ENCODE measurements at places on chromosomes 6 and 20.

DNA sequence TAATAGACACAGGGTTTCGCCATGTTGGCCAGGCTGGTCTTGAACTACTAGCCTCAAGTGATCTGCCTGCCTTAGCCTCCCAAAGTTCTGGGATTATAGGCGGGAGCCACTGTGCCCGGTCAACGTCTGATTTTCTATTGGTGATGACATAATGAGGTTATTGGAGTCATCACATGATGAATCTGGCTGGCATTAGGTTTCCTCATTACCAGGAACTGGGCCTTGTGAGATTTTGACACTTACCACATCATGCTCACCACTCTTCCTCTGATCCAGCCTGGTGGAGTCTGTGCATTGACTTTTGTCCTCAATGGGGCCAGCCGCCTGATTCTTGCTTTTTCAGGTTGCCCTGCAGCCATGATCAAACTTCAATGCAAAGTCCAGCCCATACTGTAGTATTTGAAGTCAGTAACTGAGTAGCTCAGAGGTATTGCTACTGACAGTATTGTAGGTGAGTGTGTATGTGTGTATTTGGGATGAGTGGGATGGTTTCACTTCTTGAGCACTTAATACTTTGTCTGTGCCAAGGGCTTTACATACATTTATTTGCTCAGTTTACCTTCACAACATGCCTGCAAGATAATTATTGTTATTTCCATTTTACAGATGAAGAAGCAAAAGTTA lies 16.0 kb downstream of the ANKS1A start:
- no peak for DNase-seq

GRCh38 chr6:151436802-151437201 lies 15.1 kb downstream of the RMND1 start:
- no peak for DNase-seq

DNA sequence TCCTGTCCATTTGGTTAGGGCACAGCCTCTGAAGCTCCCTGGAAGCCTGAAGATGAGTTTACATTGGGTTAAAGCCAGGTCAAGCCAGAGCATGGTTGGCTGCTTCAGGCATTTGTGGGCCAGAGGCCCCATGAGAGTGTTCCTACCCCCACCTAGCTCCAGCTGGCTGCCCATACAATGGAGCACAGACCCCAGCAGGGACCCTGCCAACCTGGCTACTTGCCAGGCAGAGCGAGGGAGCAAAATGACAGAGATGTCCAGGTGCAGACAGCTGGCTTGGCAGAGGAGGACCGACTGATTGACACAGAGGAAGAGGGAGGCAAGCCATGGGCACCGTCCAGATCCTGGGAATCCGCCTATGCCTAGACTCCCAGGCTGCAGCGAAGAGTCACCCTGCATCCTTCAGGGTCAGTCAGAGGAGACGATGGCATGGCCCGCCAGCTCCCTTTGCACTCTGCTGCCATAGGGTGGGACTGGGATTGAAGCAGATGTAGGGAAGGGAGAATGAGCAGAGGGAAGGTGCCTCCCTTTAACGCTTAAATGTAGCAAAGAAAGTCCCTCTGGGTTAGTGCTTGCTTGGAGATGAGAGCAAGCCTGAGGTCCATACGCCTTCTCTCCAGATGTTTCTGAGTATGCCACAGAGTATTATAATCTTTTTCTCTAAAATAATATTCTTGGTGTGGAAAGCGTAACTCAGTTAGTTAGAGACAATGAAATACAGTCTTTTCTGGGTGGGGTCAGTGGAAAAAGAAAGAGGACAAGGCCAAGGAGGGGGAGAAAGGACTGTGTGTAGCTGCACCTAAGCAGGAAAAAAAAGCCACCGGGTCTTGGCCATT lies 77.6 kb upstream of the FYN start:
- DNase-seq: peak; percentile 24

GRCh38 chr6:22218410-22218809 lies 78.4 kb downstream of the PRL start:
- no peak for DNase-seq

DNA sequence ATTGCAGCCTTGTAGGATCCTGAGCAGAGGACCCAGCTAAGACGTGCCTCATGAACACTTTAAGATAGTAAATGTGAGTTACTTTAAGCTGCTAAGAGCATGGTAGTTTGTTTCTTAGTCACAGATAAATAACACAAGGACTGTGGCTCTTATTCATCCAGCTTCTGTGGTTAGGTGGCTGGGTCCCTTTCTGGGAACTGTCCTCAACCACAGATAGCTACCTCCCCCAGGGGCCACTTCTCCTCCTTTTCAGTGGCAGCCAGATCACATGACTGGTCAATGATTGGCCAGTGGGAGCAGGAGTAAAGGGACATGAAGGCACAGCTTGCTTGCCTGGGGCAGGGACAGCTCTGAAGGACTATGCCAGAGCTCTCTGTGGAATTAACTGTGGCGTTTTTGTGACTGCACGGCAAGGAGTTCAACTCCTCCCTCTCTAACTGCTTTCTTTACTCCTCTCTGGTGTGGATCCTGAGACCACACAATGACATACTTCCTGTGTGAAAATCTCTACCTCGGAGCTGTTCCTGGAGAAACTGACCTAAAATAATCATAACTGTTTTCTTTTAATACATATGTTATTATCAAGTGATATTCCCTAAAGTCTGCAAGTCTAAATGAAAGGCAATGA lies 76.5 kb downstream of the NRN1 start:
- DNase-seq: no peak

DNA sequence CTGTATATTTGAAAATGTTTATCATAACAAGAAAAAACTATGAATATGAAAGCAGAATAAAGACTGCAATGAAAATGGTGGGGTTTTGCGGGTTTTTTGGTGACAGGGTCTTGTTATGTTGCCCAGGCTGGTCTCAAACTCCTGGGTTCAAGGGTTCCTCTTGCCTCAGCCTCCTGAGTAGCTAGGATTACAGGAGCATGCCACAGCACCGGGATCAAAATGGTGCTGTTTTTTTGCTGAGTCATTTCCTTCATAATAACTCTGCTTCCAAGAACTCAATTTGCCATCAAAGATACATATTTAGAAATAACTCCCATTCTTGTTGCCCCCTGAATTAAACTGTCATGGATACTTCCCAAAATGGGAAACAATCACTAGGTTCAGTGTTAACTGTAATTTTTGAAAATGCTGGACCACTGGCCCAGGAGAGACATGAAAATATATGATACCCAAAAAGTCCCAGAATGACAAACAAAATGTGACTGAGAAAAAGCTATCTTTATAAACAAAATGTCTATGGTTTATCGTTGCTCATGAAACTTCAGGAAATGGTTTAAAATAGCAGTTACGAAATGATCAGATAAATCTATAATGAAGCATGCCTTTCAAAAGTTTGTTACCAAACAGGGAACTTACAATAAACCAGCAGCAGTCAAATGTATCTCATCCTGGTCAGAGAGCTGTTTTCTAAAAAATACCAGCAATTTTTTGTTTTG lies 32.2 kb downstream of the ILRUN start:
- DNase-seq: no peak

GRCh38 chr20:52469128-52469527 lies 277.5 kb upstream of the ZFP64 start:
- no peak for DNase-seq

DNA sequence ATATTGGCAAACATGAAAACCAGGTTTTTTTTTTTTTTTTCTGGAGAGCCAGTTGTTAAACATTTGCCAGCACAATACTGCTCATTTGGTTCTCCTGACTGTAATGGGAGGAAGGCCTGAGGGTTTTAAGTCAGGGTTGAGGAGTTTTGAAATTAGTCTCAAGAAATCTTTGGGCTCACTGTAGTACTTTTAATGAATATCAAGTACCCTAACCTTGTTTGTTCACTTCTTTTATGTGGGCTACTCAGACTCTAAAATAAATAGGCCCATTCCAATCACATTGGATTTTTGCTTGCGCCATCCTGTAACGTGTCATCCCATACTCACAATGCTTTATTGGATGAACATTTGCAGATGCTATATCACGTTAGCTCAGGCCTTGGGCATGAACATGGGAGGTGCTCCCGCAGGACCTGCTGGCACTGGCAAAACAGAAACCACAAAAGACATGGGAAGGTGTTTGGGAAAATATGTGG lies 146.9 kb downstream of the DNAH8 start:
- no peak for DNase-seq

GRCh38 chr6:26475823-26476729 lies 18.3 kb downstream of the BTN2A1 start:
- no peak for DNase-seq

DNA sequence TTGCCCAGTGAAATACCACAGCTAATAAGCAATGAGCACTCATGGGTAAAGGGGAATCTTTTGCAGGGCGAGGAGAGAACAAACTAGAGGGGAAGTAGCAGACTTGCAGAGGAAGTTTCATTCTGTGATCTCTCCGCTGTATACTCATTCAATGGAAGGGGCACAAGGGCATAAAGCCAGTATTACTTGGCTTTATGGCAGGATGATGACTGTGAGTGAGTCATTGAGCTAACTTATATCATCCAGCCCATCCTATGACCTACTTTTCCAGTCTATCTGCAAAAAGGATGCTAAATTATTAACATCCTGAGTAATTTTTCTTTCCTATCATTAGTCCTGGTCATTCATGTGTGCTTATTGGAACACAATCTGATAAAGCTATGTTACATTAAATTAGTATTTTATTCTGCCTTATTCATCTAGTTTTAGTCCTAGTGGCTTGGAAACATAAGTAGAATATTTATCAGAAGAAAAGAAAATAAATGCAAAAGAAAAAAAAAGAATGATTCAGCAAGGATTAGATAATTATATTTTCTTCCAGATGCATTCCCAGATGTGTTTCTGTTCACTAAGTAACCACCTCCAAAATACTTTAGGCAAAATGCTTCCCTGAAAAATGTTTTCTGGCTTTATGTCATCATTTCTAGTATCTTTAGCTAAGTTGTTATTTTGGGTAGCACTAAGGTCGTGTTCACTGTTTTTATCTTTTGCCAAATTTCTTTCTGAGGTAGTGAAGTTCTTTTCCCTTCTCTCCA lies 471.7 kb downstream of the CDKAL1 start:
- DNase-seq: peak; percentile 49

GRCh38 chr6:137659871-137660270 lies 165.7 kb upstream of the OLIG3 start:
- no peak for DNase-seq

- peak; percentile 68 for DNase-seq
These were observed 167.3 kb downstream of the TRMT11 start for GRCh38 chr6:126153661-126154060.

DNA sequence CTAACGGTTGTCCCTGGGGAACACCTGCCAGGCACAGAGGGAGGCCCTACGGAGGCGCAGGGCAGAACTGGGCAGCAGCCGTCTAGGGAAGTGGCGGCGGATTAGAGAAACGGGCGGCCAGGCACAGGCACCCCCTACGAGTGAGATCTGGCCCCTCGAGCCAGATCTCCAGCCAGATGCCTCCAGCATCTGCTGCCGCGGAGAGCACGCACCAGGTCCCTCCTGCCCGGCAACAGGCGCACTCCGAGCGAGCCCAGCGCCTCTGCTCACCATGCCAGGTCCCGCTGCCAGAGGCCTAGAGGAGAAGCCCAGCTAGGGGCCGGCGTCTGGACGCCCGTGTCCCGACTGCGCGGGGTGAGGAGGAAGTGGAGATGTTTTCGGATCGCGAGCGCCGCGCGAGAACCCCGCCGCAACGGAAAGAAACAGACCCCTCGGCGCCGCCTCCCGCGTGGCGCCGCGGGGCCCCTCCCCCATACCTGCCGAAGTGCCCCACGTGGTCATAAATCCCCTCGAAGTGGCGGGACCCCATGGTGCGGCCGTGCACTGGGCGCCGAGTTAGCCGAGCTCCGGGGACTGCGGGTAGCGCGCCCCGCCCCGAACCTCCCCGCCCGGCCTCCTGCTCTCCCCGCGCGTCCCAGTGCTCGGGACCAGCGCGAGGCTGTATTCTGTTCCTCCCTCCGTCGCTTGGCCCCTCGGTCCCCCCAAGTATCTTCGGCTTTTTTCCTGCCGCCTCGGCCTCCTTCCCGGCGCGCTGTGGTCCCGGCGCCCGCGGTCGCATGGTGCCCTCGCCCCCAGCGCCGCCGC lies at the start of gene SLC22A16:
SLC22A16 (minus strand) TSS at position 568 of the 804 bp plus-strand sequence; CDS start at position 529, 39 bp downstream.
- peak; percentile 13 for DNase-seq

GRCh38 chr6:139240161-139241010 lies 51.4 kb downstream of the TXLNB start:
- peak; percentile 90 for DNase-seq

- peak; percentile 73 for DNase-seq
These were observed 91.9 kb upstream of the SIRPA start for GRCh38 chr20:1803061-1803931.

- no peak for DNase-seq
These were observed 357.4 kb upstream of the PLCB4 start for GRCh38 chr20:8711501-8711900.

DNA sequence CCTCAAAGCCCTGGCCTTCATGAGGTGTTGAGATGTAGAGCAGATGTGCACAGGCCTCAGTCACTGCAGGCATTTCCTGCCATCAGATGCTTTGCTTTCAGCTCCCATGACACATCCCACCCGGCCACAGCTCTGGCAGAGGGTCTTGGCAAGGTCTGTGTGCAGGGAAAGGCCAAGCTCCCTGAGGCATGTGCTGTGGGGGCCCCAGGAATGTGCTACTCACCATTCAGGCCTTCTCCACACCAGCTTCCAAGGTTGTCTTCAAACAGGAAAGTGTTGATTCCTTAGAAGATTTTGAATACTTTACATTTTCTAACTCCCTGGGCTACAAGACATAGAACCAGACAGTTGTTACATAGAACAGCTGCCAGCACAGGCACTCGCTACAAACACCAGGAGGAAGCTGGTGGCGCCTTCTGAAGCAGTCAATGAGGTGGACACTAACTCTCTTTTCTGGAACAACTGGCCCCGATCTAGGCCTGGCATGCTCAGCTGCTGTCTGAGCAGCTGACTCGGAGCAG lies 27.8 kb downstream of the CASS4 start:
- DNase-seq: peak; percentile 97

DNA sequence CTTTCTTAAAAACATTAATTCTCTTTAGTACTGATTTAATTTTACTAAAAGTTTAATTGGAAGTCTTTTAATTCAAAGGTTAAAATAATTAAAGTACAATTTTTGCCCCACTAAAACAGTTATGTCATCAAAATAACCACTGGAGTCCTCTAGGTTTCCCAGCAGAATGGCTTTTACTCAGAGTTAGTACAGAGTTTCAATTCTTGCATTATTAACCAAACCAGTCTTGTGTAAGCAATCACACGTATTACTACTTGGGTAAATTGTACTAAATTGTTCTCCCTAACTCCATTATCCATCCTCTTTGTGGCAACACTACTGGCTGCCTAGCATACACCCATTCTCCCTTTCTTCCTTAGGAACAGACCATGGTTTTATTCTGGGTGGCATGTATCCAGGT lies 36.9 kb downstream of the CDK19 start:
- DNase-seq: no peak

DNA sequence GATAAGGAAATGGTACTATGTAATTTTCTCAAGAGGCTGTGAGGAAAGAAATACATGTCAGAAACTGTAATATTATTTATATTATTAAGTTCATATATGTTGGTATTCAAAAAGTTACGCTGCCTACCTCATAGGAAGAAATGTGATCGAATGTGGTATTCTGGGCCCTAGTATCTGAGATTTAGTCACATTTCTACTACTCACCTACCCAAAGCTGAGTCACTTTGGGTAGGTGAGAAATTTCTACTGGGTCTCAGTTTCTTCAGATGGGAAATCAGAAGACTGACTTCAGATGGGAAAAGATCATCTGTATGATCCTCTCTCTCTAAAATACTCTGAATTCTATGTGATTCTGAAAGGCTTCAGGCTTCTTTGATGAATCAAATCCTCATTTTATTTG lies 411.0 kb downstream of the SYNE1 start:
- DNase-seq: no peak

- no peak for DNase-seq
These were observed 36.8 kb downstream of the SSR1 start for GRCh38 chr6:7276199-7276524.
